ENCODE measurements at places on chromosomes 6 and 20.

DNA sequence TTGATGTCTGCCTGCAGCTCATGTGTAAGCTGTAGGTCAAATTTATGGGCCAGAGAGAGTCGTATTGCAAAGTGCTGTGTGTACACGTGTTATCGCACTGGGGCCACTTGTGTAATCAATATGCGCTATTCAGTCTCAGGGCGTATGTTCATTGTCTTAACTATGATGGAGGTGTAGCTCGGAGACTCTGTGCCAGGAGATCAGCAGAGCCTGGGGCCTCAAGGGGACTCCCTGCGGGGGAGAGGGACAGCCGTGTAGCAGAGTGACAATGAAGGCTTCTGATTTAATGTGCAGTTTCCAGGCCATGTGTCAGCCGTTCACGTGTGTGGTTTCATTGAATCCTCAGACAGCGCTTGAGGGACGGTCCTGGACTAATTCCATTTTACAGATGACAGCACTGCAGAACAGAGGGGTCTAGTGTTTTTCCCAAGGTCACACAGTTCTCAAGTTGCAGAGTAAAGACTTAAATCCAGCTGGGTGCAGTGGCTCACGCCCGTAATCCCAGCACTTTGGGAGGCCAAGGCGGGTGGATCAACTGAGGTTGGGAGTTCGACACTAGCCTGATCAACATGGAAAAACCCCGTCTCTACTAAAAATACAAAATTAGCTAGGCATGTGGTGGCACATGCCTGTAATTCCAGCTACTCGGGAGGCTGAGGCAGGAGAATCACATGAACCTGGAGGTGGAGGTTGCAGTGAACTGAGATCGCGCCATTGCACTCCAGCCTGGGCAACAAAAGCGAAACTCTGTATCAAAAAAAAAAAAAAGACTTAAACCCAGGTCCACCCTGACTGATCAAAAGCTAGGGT lies 242.5 kb downstream of the PREX1 start:
- no peak for DNase-seq

GRCh38 chr6:151422981-151423380 lies 28.9 kb downstream of the RMND1 start:
- no peak for DNase-seq

DNA sequence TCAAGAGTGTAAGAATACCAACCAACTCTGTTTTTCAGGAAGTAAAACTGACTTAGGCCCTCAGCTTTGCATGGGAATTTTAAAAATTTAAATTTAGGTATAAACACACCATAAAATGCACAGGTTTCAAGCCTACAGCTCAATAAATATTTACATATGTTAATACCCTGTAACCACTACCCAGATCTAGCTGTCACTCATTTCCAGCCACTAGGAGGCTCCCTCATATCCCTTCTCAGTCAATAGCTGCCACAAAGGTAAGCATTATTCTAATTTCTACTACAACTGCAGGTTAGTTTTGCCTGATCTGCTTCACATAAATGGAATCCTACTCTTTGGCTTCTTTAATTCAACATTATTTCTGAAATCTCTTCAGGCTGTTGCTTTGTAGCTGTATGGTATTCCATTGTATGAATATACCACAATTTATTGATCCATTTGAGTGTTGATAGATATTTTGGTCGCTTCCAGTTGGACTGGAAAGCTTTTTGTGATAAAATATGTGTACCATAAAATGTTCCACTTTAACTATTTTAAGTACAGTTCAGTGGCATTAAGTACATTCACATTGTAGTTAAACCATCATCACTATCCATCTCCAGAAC lies 32.5 kb upstream of the MEI4 start:
- DNase-seq = no peak

GRCh38 chr6:6328451-6328850 lies 8.0 kb upstream of the F13A1 start:
- no peak for DNase-seq

DNA sequence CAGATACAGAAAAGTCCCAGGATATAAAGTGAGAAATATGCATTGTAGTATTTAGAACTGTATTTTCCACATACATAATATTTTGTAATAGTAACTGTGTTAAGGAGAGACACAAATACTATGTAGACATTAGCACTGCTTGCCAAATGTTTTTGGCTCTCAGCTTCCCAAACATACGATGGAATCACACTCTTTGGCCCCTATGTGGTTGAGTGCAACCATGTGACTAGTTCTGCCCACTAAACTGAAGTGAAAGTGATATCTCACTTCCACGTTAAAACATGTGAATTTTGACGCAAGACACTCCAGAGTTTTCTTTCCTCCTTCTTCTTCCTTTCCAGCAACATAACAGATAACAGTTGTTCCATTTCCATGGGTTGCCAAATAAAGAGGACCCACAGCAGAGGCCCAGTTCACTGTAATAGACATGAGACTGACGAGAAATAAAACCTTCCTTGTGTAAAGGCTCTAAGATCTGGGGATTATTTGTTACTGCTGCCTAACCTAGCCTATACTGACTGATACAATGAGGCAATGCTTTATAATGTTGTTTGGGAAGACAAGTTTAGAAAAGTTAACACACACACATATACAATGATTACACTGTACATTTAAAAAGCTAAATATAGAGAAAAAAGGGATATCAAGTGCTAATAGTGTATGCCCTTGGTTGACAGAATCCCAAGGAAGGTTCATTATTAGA lies 97.2 kb downstream of the PTPRT start:
- no peak for DNase-seq

GRCh38 chr6:38248500-38249234 lies 391.1 kb downstream of the BTBD9 start:
- no peak for DNase-seq

DNA sequence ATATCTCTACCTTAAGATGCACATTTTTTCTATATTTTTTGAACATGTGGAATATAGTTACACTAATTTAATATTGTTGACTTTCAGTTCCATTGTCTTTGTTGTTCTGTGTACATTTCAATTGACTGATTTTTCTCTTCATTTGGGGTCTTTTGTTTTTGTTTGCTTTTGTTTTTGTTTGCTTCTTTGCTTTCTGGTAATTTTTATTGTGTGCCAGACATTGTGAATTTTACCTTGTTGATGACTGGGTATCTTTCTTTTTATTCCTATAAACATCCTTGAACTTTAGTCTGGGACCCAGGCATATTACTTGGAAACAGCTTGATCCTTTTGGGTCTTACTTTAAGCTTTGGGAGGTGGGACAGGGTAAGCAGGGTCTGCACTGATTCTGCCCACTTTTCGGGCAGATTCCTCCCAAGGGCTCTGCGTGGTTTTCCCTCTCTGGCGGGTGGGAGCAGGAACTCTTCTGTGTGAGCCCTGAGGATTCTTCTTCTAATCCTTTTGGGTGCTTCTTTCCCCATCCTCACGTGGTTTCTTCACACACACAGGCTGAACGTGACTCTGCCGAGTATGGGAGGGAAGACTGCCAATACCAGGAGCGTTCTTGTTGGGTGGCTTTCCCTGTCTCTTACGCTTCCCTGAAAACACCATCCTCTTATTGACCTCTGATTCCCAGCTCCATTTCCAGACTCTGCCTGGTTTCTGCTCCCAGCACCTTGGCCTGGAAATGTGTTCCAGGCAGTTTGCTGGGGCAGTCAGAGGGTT lies 200.5 kb downstream of the ARID1B start:
- DNase-seq = no peak

DNA sequence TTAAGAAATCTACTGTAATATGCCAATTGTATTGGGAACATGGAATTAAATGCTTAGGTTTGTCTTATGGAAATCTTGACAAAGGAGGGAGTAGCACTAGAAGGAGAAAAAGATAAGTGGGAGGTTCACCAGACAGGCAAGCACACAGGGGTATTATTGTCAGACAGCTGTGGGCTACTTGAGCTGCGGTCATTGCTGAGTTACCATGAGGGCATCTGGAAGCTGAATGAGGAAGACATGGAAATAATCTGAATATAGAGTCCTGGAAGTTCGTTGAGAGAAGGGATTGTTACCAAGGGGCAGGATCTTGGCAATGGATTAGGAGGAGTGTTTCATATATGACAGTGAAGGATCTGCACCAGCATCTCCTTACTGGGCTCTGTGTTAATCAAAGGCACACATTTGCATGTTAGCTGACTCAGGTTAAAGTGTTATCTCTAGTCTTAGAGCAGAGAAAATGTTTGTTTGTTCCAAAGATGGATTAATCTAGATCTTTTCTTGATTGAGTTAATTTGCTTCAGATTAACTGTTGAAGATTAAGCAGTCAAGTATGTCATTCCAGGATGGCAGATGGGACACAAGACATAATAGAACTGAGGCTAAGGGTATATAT lies 53.0 kb upstream of the SUPT3H start:
- no peak for DNase-seq

DNA sequence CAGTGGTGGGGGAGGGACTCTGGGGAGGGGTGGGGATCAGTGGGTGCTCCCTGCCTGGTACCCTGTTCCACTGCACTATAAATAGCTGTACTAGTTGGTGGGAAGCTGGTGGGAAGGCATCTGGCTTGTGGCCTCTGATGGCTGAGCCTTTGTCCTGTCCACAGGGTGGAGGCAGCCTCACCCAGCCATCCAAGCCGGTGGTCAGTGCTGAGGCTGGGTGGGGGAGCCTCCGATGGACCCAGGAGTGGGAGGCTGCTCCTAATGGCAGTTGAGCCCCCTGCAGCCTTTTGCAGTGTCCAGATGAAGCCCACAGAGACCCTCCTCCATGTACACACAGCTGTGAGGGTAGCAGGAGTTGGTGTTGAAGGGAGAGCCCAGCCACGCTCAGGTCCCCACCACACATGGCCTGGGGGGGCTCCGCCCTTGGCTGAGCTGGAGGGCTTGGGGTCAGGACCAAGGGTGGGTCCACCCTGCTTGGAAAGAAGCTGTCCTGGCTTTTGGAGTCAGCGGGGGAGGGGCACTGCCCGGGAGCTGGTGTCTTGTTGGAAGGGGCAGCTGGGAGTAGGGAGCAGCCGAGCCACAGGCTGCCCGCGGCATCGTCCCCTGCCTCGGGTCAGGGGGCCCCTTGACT lies 2.5 kb downstream of the PPDPF start:
- DNase-seq = no peak

Measured in stimulated activated CD4-positive, alpha-beta T cell treated with anti-CD3 and anti-CD28 coated beads, Interleukin-2, amount 100 ng/mL, for 48 hours (primary cell).